NCI-H2029 (cell line): ENCODE measurements at places on chromosomes 5 and 9.

DNA sequence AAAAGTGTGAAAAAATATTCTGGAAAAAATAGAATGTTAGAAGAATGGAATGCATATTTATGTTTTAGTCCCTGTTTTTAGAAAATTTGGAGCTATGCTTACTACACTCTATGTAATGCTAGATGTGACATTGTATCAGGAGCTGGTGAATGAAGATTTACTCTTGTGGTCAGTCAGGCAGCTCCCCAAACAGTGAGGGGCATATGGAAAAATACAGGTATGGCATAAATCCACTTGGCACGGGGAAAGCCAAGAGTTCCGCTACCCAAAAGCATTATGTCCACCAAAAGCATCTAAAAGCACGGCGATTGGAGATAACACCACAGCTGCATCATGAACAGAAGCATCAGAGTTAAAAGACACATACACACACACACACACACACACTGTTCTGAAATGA is 220.2 kb upstream of the KLF9 start:
- no peak for DNase-seq

DNA sequence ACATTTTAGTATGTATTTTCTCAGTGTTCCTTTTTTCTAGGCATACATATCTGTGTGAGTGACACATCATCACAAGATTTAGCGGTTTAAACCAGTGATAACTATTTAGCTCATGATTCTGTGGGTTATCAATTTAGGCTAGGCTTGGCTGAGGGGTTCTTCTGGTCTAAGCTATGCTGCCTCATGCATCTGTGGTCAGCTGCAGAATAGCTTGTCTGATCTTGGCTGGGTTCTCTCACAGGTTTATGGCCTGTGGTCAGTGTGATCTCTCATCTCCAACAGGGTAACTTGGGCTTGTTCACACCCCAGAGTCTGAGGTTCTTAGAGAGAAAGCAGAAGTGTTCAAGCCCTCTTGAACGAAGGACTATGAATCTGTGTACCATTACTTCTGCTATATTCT is 363.3 kb downstream of the KDM4C start:
- no peak for DNase-seq

GRCh38 chr5:108345541-108346171 is 36.2 kb downstream of the FBXL17 start:
- peak; percentile 19 for DNase-seq

DNA sequence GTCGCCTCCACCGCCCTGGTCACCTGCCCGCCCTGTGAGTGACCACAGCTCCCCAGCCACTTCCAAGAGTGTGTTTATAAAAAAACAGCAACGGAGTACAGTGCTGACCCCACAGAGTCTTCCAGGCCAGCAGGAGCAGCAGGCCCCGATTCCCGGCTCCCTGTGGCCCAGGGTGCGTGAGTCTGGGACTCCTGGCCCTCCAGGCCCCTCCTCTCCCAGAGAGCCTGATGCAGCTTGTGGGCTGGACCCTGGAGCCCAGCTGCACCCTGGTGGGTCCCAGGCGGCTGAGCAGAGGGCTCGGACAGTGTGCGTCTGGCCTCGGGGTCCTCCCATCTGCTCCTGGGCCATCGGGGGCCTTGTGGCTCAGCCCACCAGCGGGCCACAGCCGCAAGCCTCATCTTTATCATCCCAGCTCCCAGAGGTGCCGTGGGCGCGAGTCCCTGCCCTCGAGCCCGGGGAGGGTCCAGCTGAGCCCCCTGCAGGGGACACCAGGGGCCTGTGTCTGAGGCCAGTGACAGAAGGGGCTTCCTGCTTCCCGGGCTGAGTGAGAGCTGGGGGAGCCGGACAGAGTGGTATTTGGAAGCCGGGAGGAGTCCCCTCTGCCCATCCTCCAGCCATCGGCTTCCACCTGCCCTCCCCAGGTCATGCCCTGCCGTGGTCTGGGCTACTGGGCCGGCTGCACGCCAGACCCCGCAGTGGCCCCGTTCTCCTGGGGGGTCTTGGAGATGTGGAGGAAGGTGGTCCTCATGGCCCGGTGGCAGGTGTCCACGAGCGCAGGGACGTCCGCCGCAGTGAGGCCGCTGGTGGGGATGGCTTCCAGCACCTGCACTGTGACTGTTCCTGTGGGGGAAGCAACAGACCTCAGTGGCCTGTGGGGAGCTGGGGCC is 10.6 kb downstream of the EGFL7 start:
- DNase-seq: no peak

DNA sequence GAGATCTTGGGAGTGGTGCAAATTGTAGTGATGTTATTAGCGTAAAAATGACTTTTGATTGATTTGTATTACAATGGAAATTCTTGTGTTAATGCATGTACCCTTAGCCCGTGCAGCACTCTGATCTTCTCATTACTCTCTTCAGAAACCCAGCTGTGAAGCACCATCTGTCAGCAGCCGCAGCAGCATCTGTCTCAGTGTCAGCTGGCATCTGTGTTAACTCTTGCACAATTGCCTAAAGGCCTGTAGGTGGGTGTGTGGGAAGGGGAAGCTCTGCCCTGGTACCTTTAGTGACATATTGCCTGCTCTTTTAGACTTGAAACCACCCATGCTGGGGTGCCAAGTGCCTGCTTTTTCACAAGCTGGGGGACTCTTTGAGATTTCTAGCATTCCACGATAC is 101.3 kb downstream of the FBXL7 start:
- DNase-seq: no peak

DNA sequence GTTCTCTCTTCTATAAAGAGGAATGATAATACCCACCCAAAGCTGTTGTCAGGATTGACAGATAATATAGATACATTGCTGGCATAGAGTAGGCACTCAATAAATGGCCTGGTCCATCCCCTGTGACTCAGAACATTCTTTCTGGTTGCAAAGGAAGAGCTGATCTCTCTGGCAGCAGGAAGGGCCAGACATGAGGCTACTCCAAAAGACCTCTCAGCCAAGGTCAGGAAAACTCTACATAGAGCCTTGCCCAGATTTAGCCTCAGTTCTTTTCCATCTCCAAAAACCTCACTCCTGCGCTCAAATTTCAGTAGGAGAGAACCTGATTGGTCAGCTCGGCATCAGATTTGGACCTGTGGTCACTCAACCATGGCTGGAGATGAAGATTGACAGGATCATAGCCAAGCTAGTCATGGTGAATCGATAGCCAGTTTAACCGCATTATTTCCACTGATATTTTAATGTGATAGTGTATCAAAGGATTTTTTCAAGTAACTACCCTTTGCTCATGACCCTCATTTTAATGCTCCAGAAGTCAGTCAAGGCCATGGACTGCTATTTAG is 319.6 kb downstream of the DRD1 start:
- no peak for DNase-seq

GRCh38 chr9:133146746-133147411 is 16.8 kb downstream of the GBGT1 start:
- DNase-seq: no peak

- DNase-seq: no peak
Measured at GRCh38 chr9:114263853-114264510, 58.9 kb upstream of the ORM1 start.

DNA sequence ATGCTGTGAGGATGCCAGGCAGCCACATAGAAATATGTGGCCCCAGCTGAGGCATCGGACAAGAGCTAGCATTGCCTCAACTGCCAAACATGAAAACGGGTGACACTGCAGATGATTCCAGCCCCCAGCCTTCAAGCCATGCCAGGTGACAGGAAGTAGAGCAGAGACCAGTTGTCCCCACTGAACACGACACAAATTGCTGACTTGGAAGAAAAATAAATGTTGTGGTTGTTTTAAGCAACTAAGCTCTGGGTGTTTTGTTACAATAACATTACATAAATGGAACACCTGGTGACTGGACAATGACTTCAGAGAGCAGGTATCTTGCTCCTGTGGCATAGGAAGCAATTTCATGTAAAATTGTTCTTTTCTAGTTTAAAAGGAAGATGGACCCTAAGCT is 154.2 kb downstream of the KIF4B start:
- DNase-seq: no peak

DNA sequence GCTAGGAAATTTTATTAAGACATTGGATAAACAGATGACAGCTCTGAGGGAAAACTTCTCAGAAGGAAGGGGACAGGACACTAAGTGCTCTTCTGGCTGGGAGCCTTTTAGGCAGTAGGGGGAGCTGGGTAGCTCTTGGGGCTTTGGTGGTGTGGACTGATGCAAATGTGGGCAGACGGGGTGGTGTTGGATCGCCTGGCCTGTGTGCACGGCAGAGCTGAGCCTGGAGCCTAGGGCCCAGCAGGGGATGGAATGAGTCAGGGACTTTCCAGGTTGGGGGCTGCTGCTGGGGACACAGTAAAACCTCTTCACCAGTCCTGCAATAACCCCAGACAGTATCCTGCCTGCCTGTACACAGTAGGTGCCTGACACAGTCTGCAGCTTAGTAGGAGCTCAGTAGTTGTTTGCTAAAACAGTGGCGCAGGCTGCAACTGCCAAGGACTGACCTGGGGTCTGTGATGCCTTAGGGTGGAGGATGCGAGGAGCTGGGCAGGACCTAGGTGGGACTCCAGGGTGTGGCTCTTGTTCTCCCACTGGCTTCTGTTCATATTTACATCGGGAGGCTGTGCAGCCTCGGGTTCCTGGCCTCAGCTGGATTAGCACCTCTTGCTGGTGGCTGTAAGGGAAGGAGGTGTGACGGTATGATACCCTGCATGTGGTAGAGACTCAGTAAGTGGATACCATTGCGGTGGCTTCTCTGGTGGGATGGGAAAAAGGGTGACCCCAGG is 83.8 kb downstream of the DAB2IP start:
- no peak for DNase-seq

DNA sequence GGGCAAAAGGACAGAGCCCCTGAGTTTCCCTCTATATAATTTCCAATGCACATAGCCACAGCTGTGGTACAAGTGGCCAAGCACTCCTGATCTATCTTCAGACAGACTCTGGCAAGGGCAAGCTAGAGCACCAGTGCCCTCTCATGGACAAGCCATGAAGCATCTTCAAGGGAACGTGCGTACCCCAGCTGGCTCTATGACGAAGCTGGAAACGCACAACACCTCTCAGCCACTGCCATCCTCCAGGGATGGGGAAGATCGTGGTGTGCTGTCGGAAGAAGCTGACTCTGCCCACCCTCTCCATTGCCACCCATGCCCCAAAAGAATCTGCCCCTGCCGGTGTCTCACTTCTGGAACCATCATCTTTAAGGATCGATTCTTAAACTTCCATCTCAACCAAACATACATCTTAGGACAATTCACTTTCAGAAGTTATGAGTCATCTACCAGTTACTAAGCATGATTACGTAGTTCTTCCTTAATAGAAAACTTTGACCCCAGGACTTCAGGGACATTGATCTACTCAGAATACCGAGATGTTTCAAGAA is 482.9 kb downstream of the AGTPBP1 start:
- peak; percentile 79 for DNase-seq

DNA sequence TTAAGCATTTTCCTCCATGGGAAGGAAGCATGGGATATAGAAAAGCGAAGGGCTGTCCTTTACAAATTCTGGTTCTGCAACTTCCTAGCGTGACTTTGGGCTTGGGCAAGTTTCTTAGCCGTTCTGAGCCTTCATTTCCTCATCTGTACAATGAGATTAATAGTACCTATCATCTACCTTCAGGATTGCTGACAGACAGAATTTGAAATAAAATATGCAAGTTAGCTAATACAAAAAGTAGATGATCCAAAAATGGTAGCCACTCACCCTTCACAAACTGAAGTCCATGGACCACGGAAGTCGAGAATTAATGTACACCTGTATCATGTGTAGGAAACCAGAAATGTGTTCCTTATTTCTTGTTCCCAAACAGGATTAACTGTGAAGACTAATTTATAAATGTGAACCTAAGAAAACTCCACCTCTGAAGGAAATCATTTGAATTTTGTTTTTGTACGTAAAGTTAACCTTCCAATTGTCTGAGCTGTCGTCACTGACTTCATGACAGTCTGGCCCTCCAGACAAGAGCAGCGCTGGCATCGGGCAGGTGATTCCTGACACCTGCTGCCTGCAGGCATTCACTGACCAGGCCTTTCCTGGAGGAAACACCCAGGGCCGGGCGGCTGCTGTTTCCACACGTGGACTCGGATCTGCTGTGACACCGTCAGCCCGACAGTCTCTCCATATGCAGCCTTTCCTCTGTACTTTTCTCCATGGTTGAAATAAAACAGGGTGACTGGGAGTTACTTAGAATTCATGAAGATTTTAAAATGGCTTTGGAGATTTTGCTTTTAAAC is 63.4 kb downstream of the PSMB7 start:
- DNase-seq: no peak

DNA sequence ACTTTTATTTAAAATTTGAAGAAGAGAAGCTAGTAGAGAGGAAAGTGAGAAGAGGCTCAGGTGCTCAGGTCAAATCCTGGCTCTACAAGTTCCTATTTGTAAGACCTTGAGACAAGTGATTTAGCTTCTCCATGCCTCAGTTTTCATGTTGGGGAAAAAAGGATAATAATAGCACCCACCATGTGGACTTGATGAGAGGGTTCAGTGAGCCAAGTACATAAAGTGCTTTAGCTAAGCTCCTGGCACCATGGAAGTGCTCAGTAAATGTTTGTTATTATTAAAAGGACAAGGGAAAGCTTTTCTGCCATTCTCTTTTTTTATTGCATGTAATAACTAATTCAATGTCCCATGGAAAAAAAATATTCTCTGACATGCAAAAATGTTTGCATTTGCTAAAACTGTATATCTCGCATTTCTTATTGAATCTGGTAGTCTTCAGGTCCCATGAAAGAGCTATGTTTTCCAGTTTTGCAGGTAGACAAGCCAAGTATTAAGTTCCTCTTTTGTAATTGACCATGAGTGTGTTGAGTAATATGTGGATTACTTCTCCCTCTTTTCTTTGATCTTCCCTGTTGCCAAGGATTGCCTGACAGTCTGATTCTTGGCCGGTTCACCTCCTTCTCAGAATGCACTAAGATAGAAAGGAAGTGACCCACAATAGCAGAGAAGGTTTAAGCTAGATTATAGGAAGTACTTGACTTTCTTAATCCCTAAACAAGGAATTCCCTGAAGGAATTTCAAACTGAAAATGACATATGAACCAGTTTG is 45.6 kb upstream of the TRIM32 start:
- DNase-seq: no peak

- DNase-seq: no peak
Measured at GRCh38 chr9:4095484-4095883, 204.4 kb downstream of the GLIS3 start.

GRCh38 chr5:14708551-14708950 is 44.0 kb downstream of the OTULIN start:
- DNase-seq: no peak

DNA sequence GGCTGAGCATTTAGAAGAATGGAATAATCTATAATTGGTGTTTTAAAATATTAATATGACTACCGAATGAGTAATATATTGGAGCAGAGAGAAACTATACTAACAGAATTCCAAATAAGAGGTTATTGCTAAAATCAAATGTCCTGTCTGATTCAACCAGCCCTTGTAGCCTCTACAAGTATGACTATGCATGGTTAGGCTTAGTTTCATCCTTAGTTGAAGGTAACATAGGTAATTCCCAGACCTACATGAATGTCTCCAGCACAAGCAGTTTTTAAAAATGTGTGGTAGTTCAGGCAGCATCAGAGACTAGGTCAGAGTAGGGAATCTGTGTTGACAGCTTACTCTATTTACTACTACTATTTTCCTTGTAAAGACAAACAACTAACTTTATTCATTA is 51.7 kb upstream of the SLC27A6 start:
- DNase-seq: no peak

- DNase-seq: no peak
Measured at GRCh38 chr9:30967476-30967875, 1417.0 kb upstream of the ACO1 start.

GRCh38 chr5:168683247-168683926 is 104.2 kb upstream of the PANK3 start:
- DNase-seq: no peak
